NCI-H2227 treated with DMSO at 0.1 percent for 48 hours (cell line): ENCODE measurements at places on chromosomes 1 and 21.

- no peak for DNase-seq
Measured at GRCh38 chr1:170495006-170495405, 37.0 kb upstream of the GORAB start.

DNA sequence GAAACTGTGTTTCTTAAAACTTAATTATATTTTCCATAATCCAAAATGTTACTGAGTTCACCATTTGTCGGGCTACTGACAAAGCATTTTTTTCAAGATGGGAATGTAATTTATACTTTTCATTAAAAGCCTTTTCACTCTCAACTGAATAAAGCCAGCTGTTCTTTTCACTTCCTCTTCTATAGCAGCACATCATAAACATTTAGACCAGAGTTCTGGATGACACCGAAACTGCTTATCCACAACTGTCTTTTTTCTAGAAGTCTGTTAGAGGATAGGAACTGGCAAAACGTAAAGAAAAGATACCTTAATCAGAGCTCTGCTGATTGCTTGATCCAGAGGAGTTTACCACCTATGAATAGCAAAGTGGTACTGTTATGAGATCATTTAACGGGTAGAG lies 594.7 kb downstream of the ADGRL2 start:
- DNase-seq: no peak

- DNase-seq: no peak
Measured at GRCh38 chr1:65277605-65278347, 31.6 kb upstream of the DNAJC6 start.

DNA sequence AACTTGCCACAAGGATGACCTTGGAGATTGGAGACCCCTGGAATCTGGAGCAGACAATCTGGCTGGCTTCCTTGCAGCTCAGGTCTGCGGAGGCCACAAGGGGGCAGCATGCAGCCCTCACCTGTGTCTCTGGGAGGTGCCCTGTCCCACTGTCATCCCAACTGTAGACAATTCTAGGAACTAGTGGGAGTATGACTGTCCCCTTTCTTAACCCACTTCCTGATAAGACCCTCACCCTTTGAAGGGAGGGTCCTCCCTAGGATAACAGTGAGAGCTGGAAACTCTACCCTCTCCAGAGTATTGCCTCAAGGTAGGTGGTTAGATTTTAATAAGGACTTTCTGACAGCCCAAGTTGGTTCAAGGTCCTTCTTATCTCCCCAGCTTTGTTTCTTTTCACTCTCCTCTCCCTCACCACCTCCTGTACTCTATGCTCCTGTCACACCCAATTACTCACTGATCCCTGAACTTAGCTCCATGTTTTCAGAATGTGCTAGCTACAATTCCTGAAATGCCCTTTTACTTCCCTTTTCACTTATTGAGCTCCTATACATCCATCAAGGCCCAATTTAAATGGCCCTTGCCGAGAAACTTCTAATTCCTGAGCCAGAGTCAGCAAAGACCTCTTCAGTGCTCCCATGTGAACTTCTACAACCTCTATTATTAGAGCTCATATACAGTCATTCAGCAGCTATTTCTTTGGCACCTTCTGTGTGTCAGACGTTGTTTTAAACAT lies 9.2 kb upstream of the KCNQ4 start:
- no peak for DNase-seq

- DNase-seq: no peak
Measured at GRCh38 chr1:5721634-5722215, 270.5 kb downstream of the NPHP4 start.

DNA sequence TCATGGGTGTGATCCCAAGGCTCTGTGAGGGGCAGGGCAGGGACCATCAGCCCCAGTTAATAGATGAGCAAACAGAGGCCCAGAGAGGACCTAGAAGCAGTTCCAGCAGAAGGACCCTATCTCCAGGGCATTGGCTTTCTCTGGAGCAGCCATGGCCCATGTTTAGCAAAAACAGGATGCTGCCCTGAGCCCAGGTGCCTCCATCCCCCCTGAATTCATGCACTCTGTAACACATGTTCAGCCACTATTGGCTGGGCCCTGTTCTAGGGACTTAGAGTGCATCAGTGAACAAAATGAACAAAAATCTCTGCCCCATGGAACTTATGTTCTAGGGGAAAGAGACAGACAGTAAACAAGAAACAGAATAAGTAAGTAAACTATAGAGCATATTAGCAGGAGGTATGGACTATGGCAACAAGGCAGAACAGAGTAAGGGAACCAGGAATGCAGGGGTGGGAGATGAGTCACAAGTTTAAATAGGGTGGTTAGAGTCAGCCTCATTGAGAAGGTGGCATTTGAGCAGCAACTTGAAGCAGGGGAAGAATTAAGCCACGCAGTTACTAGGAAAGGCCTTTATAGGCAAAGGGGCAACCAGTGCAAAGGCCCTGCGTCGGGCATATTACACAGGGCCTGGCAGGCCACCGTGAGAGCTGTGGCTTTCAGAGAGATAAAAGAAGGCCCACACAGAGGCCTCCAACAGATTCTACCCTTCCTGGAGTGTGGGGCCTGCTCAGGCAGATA lies 185.9 kb upstream of the EDN2 start:
- no peak for DNase-seq

DNA sequence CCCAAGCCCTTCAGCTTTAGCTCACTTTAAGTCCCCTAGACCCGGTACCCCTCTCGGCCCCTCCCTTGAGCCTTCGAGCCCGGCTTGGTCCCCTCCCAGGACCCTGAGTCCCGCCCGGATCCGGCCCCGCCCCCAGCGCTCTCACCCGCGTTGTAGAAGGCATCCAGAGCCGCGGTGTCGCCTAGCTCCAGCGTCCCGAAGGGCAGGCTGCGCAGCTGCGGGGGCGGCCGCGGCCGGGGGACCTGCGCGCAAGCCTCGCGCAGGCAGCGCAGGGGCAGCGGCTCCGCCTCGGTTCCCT lies 699 bp downstream of the MAP3K6 start:
- DNase-seq: peak; percentile 90

GRCh38 chr1:27951396-27951795 lies 8.4 kb upstream of the XKR8 start:
- no peak for DNase-seq

DNA sequence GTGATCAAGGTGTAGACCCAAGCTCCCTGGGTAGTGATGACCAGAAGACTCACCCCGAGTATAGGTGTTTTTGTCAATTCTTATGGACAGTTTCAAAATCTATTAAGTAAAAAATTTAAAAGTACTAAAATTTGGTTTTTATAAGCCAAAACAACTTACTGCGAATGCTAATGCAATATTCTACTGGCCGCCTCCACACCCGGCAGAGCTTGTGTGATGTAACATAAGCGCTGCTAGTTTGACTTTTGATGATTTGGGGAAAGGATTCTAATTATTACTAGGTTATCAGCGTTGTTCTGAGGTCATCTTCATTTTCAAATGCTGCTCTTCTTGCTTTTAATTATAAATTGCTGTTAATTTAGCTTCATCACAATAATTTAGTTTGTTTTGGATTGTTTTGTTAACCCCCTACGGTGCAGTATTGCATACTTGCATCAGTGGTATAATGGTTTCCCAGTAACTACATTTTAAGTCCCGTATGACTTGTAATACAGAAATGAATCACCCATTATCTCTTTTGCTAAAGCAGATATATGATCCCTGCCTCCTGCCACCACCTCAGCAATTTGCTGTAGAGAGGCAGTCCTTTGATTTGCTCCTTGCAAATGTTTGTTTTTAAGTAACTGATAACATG lies 178.0 kb downstream of the SDCCAG8 start:
- DNase-seq: no peak

GRCh38 chr1:71018791-71019190 lies 28.8 kb downstream of the PTGER3 start:
- DNase-seq: no peak

GRCh38 chr1:155471026-155471425 lies 91.6 kb downstream of the ASH1L start:
- no peak for DNase-seq

- DNase-seq: no peak
Measured at GRCh38 chr1:12600880-12601633, 17.0 kb downstream of the DHRS3 start.

GRCh38 chr1:93324486-93325464 lies 20.9 kb upstream of the DR1 start:
- DNase-seq: no peak

DNA sequence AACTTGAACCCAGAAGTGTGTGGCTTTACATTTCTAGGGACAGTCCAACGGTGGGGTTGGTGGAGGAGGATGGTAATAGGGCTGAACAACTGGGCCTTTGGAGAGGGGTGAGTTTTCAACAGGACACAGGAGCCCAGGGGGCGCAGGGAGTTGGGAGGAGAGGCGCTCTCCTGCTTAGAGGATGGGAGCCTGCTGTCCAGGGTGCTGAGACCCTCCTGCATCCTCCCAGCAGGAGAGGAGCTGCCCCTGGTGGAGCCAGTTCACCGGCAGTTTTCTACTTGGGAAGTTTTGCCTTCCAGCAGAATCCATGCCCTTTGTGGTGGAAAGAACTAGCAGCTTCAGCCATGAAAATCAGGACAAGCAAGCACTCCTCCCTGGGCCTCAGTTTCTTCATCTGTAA lies 8.6 kb downstream of the KCNC4 start:
- DNase-seq: no peak

GRCh38 chr1:66951513-66951912 lies 26.7 kb downstream of the MIER1 start:
- no peak for DNase-seq

- DNase-seq: no peak
Measured at GRCh38 chr1:229871078-229871676, 195.9 kb upstream of the GALNT2 start.

GRCh38 chr1:101520302-101520701 lies 283.5 kb downstream of the S1PR1 start:
- DNase-seq: peak; percentile 18

- no peak for DNase-seq
Measured at GRCh38 chr1:203045821-203046594, 19.7 kb downstream of the PPFIA4 start.

DNA sequence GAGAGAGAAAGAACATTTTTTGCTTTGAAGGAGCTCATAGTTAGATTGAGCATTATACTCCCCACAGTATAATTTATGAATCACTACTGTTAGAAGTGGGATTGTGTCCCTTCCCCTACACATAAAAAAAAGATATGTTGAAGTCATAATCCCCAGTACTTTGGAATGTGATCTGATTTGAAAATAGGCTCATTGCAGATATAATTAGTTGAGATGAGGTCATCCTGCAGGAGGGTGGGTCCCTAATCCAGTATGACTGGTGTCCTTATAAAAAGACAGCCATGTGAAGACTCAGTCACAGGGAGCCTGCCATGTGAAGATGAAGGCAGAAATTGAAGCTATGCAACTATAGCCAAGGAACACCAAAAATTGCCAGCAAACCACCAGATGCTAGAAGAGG lies 76.4 kb downstream of the TGFB2 start:
- DNase-seq: no peak

DNA sequence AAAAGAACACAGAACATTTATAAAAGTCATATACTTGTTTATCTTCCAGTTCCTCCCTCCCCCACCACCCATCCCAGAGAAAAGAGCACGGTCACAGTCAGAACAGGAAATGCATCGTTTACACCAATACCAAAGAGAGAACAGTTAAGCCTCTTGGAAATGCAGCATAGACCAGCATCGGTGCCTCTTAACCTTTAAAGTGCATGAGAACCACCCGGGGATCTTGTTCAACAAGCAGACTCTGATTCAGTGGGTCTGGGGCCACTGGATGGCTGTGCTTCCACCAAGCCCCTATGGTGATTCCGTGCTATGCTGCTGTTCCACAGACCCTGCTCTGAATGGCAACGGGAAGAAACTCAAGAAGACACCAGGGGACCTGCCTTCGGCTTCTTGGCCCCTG lies 19.2 kb downstream of the FAM89A start:
- no peak for DNase-seq

GRCh38 chr1:32873484-32873883 lies 2.8 kb upstream of the FNDC5 start:
- DNase-seq: no peak

DNA sequence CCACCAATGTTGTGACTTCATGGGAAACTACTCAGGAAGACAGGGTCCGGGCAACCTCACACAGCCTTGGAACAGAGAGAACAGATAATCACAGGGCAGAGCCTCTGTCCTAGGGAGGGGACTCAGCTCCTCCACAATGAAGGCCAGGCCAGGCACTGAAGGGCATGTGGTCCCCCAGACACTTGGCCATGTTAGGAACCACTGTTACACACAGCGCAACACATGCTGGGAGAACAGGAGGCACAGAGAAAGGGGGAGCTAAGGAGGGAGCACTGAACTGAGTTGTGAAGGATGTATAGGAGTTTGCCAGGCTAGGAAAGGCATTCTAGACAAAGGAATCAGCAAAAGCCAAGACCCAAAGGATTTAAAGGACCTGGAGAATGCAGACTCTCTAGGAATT lies 127.6 kb downstream of the DMRTB1 start:
- no peak for DNase-seq

DNA sequence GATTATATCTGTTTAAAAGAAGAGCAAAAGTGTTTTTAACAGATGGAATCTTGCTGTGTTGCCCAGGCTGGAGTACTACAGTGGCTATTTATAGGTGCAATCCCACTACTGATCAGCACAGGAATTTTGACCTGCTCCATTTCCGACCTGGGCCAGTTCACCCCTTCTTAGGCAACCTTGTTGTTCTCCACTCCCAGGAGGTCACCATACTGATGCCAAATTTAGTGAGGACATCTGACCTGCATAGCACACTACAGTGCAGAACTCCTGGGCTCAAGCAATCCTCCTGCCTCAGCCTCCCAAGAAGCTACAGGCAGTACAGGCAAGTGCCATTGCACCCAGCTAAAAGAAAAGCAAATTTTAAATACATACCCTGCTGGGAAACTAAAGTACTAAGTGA lies 11.3 kb upstream of the NUP210L start:
- DNase-seq: no peak

- no peak for DNase-seq
Measured at GRCh38 chr1:1451696-1452364, 2.3 kb downstream of the ATAD3C start.

DNA sequence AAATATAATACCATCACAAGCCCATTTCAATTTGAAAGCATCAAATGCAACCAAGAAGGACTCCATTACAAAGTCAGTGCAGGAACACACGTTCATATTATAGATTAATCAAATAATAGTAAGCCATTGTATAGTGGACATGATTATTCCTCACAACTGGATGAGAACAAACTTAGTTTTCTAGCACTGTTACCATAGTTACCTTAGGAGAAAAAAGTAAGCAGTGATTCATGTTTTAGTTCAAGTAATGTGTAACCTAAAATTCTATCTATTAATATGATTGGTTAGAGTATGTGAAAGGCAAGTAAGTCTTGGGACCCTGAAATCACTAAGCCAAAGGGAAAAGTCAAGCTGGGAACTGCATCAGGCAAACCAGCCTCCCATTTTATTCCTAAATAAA lies 15.2 kb downstream of the SSX2IP start:
- no peak for DNase-seq

- DNase-seq: no peak
Measured at GRCh38 chr1:229479660-229480399, 28.3 kb downstream of the NUP133 start.

- DNase-seq: no peak
Measured at GRCh38 chr21:40837456-40837855, 9.5 kb downstream of the DSCAM start.

DNA sequence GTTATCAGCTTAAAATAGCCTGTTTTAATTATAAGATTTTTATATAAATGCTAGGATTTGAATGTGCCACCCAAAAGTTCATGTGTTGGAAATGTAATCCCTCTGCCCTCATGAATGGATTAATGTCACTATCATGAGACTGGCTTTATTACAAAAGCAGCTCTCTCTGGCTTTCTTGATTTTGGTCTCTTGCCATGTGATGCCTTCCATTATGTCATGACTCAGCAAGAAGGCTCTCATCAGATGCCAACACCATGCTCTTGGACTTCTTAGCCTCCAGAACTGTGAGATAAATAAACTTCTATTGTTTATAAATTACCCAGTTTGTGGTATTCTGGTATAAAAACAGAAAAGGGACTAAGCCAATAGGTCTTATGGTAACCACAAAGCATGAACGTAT lies 6.9 kb upstream of the PRSS38 start:
- no peak for DNase-seq
